ENCODE measurements at places on chromosomes 5 and 9.

- peak; percentile 58 for DNase-seq
Measured at GRCh38 chr5:155587458-155587857, 573.9 kb downstream of the KIF4B start.

- no peak for DNase-seq
Measured at GRCh38 chr5:37888476-37888875, 48.6 kb upstream of the GDNF start.

GRCh38 chr5:151458314-151458713 lies 10.9 kb downstream of the SLC36A1 start:
- no peak for DNase-seq

DNA sequence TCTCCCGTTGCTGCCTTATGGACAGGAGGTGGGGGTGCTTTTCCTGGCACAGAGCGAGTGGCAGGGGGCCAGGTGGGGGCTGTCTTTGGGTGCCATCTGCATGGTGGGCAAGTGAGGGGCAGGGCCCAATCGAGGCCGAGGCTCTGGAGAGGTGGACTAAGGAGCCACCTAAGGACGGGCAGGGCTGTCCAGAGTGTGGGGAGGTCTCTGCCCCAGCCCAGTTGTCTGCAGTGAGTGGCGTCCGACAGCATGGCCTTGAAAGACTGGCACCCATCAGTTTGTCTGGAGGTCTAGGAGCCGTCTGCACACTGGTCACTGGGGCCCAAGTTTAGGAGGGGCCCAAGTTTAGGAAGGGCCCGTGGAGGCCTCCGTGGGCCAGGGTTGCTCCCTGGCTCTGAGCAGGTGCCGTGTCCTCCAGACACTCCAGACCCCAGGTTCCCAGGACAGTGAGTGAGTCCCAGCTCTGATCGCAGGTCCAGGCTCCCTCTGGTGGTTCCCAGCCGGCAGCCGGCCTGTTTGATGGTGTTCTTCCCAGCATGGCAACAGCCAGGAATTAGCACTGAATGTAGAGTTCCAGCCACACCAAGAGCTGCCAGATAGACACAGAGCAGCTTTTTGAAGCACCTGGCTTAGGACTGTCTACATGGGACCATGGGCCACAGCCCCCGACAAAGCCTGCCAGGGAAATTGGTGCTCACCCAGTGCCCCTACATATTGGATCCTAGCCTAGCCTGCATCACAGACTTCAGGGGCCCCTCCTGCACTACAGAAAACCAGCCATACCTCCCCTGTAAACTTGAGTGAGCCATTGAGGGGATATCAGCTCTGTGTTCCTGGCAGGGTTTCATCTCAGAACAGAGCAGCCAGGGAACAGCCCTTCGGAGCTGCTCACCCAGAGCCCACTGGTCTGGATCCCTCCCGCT lies 120.9 kb downstream of the WNK2 start:
- DNase-seq = no peak

GRCh38 chr5:81513982-81514381 lies 120.0 kb upstream of the ACOT12 start:
- DNase-seq = no peak

DNA sequence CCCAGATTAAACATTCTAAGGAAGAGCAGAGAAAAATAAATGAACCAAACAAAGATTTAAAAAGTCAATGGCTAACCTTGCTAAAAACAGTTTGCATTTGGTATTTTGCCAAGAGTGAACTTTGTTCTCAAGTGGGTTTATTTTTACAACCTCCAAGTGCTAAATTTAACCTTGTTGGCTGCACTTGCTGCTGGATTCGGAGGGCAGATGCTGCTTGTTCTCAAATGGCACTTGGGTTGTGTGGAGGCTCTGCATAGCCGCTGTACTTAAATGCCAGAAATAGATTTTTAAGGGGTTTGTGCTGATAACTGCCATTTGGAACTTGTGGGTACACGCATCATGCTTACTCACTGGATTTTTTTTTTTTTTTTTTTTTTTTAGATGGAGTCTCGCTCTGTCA lies 13.3 kb upstream of the SPATA24 start:
- DNase-seq = no peak

DNA sequence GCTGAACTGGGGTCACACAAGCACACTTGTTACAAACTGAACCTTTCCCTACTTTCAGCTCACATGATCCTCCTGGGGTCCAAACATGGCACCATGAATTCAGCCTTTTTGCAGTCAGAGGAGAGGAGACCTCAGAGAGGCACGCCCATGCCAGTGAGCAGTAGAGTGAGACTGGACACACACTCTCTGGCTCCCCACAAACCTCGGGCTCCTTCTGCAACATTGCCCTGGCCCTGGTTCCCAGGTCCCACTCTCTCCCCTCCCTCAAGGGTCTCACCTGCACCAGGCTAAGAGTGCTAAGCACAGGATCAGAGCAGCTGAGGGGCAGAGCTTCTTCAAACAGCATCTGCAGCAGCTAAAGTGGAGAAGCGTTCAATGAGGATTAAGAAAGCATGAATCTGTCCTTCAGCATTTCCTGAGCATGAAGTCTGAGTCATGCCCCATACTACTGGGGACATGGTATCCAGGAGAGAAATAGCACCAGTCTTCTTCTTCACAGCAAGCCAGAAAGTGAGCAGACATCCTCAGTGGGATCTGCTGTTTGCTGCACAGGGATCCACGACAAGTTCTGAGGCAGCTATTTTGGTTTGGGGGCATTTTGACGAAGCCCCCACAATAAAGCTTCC lies 27.2 kb downstream of the SLC35A4 start:
- DNase-seq = no peak

All from NCI-H2029 (cell line).